Stimulated activated CD4-positive, alpha-beta T cell treated with anti-CD3 and anti-CD28 coated beads, TNF-alpha, amount 100 ng/mL, for 24 hours (primary cell): ENCODE measurements at places on chromosomes 7 and 10.

GRCh38 chr7:46972205-46972604 lies 609.7 kb downstream of the TNS3 start:
- DNase-seq, result no peak

DNA sequence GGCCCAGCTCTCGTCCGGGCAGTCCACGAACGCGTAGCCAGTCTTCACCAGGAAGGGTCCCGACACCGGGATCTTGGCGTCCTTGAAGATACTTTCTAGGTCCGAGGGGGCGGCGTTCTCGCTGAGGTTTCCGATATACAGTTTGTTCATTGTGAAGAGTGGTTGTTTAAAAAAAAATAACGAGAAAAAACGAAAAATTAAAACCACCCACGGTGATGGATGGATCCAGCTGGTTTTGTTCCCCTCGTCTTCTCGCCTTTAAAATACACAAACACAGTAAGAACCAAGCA lies 385 bp downstream of the IGF2BP3 start:
- no peak for DNase-seq

DNA sequence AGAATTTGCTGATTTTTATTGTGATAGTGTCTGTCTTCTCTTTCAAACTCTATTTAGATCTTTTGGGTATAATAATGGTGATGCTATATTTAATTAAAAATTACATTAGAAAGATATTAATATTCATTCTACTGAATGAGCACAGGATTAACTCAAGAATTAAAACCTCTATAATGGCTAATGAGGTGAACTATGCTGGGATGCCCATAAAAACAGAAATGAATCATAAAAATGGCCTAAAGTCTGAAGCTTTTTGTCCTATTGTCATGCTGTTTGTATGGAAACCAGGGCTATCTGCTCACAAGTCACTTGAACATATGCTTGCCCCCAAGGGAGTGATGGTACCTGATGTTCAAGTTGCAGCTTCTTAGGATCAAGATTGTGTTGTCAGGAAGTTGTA lies 76.2 kb upstream of the ICA1 start:
- DNase-seq, result no peak

- no peak for DNase-seq
Observed at GRCh38 chr7:34211018-34211417, 305.7 kb downstream of the BMPER start.

DNA sequence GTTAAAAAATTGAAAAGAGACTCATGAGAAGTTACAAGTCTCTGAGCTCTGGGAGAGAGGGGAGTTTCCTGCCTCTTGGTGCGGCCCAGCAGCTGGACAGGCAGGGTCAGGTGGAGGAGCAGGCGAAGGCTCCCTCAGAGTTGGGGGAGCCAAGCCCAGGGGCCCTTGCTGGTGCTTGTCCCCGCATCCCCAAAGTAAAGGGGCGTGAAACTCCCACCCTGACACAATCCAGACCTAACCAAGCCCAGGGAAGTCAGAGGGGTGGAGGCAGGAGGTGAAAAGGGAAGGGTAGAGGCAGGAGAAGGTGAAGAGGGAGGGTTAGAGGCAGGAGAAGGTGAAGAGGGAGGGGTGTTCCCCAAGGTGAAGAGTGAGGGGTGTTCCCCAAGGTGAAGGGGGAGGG lies 322.8 kb downstream of the GLRX3 start:
- no peak for DNase-seq

GRCh38 chr7:142436601-142437000 lies 178.7 kb upstream of the PRSS58 start:
- no peak for DNase-seq
